ENCODE measurements at places on chromosomes 2 and 18.

- no peak for DNase-seq
These were observed 140.5 kb upstream of the WDSUB1 start for GRCh38 chr2:159427048-159427447.

- no peak for DNase-seq
These were observed 125.8 kb upstream of the TPO start for GRCh38 chr2:1287427-1287826.

DNA sequence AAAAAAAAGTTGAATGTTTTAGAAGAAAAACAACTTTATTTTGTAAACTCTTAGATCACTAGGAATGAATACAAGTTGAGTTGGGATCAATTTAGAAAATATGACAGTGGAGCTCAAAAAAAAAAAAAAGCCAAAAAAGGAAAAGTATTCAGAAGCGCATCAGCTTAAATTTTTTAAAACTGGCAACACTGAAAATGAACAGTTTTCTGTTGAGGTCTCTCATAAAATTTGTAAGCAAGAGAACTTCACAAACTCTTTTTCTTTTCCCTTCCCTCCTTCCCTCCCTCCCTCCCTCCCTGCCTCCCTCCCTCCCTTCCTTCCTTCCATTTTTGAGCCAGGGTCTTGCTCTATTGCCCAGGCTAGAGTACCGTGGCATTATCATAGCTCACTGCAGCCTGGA, 143.9 kb downstream of the B3GNT2 start:
- no peak for DNase-seq

DNA sequence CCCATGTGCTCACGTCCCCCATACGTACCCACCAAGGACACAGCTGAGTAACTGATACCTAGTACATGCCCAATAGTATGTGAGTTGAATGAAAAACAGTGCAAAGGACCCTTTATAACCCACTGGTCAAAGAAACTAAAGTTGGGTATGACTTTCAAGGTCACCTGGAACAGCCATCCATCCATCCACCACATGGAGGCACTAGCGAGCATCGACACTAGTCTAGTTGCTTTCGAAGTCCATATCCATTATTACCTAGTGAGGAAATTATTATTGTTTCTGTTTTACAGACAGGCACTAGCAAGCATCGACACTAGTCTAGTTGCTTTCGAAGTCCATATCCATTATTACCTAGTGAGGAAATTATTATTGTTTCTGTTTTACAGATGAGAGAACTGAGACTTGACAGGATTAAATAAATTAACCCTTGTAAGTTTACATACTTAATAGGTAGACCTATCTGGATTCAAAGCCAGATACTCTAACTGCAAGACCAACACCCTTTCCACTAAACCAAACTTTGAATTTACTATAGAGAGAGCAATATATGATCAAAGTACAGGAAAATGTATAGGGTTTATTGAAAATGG, 233.7 kb downstream of the METTL4 start:
- DNase-seq: no peak

DNA sequence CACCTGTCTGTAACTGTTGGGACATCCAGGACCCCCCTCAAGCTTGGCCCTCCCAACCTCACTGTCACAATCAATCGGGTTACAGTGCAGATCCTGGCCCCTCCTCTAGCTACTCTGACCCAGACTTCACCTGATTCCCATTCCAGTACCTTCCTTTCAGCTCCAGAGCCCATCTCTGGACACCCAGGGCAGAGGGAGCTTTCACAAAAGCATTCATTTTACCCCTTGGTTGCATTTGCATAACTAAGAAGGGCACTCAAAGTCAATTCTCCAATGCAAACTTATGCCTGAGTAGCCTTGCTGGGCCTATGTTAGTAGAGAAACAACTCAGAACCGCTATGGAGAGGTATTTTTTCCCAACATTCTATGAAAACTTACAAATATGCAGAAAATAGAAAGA, 7.4 kb downstream of the ZAP70 start:
- DNase-seq: no peak

DNA sequence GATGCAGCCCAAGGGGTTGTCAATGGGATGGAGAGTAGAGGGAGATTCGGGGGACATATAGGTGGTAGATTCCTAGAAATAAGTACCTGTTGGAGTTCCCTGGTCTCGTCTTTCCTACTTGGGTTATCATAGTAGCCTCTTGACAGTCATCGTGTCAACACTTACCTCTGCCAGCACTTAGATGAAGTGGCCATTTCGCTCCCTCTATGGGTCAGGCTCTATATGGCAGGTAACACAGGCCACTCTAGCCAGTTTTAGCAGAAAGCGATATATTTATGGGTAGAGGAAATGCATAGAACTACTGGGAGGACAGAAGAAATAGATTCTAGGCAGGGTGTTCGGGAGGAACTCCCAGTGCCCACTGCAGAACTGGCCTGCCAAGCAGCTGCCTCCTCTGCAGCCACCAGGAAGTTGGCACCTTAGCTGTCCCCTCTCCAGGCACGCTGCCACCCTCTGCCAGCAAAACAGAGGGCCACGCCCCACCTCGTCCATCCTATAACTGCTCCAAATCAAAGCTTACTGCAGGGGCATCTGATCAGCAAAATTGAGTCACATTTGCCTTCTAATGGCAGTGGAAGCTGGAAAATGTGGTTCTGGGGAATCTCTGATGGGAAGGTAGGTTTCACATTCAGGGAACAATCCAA, 181.3 kb downstream of the INSIG2 start:
- no peak for DNase-seq

DNA sequence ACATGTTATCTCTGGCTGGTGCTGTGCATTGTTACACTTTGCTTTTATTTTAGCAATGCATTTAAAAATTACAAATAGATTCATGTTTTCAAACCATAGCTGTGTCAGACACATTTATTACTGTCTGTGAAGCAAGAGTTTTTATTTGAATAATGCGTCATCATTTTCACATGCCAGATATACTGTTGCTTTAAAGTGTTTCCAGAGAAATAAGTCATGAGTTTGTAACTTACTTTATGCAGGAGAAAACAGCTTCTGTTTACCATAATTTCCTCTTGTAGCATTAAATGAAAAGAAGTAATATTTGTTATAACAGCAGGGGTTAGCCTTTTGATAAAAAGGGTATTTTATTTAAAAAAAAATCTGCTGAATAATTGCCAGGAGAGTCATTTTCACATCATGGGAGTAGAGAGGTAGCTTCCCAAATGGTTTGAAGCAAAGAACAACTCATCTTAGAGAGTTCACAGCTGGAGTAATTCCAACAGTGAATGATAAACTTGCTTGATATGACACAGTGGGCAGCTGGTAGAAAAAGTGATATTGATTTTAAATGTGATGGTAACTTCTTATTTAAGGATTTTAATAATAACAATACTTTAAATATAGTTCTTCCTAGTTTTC, 1274.5 kb upstream of the CRIM1 start:
- no peak for DNase-seq

- DNase-seq: no peak
These were observed 108.1 kb upstream of the SIX2 start for GRCh38 chr2:45117383-45117782.

- no peak for DNase-seq
These were observed 22.1 kb upstream of the CNOT11 start for GRCh38 chr2:101230541-101231001.

DNA sequence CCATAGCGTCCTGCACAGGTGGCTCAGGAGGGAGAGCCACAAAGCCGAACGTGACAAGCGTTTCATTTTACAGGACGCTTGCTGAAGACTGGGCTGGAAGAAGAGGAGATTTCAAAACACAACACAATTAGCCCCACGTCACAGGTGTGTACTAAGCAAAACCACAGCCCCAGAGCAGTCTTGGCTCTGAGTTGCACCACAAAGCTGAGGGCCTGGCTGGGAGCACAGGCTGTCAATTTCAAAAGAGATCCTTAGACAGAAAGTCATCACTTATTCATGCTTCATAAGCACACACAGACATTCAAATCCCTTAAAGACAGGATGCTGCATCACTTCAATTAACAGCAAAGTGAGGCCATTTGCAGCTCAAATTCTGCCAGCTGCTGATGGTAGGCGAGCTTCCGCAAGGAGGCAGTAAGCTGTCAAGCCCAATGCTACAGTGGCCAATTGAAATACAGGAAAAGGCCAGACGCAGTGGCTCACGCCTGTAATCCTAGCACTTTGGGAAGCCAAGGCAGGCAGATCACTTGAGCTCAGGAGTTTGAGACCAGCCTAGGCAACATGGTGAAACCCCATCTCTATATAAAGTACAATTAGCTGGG, 79.6 kb downstream of the SKA1 start:
- DNase-seq: no peak

GRCh38 chr2:74267068-74267467, 68.7 kb downstream of the MTHFD2 start:
- no peak for DNase-seq

DNA sequence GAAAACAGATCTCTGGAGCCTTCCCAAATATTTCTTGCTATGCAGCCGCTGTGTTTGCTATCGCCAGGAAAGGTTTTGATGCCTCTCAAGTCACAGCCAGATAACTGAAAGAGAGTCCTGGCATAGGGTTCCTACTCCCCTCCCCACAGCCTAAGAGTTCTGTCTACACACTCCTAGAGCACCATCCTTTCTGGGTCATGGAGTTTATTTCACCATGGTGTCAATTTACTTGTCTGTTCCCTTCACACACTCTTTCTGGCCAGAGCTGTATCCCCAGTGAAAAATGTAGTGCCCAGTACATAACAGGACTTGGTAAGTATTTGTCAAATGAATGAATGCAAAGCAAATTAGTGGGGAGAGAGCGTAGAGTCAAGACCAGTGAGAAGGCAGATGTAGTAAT, 185.3 kb downstream of the HAUS1 start:
- no peak for DNase-seq

Data from nucleus accumbens (tissue), 56 donors.